ENCODE measurements at places on chromosomes 1 and 21.

GRCh38 chr1:210385228-210385627 is 56.5 kb downstream of the HHAT start:
- no peak for DNase-seq

DNA sequence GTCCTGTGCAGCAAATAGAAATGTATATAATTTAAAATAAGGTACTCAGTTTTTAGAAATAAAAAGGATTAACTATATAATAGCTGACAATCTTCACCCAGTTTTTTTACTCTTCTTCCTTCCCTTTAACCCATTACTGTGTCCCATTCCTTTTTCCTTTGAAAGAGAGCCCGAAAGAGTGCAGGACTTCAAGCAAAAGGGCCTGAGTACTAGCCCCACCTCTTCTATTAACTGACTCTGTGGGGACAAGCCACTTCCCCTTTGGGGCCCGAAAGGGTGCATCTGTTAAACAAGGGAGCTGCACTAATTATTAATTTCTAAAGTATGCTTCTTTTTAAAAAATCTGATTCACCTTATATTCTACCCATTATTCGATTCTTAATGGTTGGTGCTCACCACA is 3.3 kb downstream of the USP24 start:
- DNase-seq = peak; percentile 75

DNA sequence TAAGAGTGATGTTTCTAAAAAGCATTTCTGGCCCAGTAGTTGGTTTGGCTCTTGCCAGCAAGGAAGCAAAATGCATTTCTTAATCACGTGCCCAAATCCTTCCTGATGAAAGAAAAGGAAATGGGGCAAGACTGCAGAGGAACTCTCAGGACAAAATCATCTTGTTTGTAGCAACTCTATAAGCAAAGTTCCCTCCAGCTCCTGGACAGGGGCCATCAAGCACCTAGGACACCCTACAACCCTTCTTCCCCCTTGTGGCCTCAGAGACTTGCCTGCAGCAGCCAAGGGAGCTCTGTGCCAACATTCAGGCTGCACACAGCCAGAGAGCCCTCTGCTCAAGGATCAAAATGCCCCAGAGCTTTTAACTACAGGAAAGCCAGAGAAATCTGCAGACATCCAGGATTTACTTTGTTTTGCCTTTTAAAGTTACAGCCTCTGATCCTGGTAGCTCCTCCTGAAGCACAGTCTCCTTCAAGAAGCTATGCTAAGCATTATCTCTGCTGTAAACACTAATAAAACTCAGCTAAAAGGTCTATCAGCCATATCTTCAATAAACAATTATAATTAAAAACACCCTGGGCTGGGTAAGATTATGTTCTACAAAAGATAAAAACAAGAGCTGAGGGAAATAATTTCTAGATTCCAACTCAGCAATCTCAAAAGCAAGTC is 105.0 kb downstream of the KIAA0319L start:
- DNase-seq = peak; percentile 89

GRCh38 chr21:43986544-43987451 is 25.3 kb upstream of the TRAPPC10 start:
- DNase-seq = no peak

GRCh38 chr1:110783292-110783918 is 89.5 kb upstream of the CD53 start:
- DNase-seq = peak; percentile 59

- DNase-seq = no peak
These were observed 27.5 kb downstream of the DMBX1 start for GRCh38 chr1:46517010-46517600.
